Adrenal gland (tissue), 19 donors: ENCODE measurements at places on chromosomes 5 and 9. TPM values are rescaled to one million over a fixed set of nuclear protein-coding genes. Genes with fewer than 3 reads are reported as not detected.

GRCh38 chr5:11222169-11222568 is 461.1 kb upstream of the DAP start:
- DNase-seq = no peak
- no peaks in the 10 kb centered on the region for H3K36me3 ChIP-seq
- no peak overlapping the region for H3K4me3 ChIP-seq
- H3K4me1 ChIP-seq = no peaks in the 10 kb centered on the region

DNA sequence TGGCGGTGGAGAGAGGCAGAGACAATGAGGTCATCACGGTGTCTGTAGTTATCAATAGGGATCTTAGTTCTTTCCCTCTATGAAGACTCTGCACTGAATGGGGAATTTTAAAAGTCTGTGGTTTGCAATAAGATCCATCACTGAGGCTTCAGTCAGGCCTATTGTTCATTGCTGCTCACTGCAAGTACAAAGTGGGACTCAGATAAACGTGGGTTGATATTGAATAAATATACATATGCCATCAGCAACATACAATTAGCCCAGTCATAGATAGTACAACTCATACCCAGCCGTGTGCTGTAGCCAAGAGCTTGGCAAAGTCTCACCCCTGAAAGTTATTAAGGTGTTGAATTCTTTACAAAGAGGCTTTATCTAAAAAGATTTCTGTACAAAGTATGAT is 88.4 kb downstream of the ENC1 start:
- no peaks in the 10 kb centered on the region for H3K27me3 ChIP-seq
- DNase-seq = no peak
- H3K4me1 ChIP-seq = no peaks in the 10 kb centered on the region
- no peak overlapping the region for H3K4me3 ChIP-seq
- H3K27ac ChIP-seq = no peak overlapping the region

- H3K27ac ChIP-seq = no peak overlapping the region
- no peak for DNase-seq
- no peaks in the 10 kb centered on the region for H3K27me3 ChIP-seq
- H3K36me3 ChIP-seq = no peaks in the 10 kb centered on the region
- no peak overlapping the region for H3K4me3 ChIP-seq
Measured at GRCh38 chr5:14551211-14551610, 30.4 kb upstream of the OTULINL start.

GRCh38 chr9:113763429-113763828 is 112.7 kb upstream of the ZNF618 start:
- no peak for DNase-seq
- H3K4me1 ChIP-seq = no peaks in the 10 kb centered on the region

DNA sequence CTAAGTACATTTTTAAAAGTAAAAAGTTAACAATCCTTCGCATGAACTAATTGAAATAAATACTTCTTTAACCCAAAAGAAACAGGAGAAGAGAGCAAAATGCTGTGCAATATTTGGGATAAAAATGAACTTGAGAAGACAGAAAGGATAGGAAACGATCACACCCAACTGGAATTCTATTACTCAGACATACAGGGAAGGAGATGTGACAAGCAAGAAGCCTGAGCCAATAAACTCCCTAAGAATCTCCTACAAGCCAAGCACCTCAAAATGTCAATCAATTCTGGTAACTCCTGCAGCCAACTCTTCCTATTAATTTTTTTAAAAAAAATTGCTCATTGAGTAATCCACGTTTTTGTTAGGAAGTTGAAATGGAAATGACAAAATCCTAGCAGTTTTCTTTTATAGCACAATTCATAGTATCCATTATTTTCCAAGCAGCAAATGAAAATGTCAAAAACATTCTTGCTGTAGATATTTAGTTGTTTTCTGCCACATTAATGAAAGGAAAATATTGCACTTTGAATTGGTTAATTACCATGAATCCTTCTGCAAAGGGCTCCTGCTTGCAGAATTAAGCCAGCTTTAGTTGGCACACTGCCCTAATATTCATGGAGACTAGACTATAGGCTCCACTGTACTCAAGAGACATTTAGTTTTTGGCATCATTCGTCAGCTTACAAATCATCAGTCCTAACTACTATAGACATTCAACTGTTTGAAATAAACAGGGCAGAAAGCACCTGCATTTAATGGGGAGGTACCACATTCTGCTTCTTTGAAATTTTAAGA is 89.0 kb downstream of the RFX3 start:
- no peak overlapping the region for H3K27ac ChIP-seq
- H3K27me3 ChIP-seq = no peaks in the 10 kb centered on the region
- H3K4me1 ChIP-seq = no peaks in the 10 kb centered on the region
- H3K36me3 ChIP-seq = no peaks in the 10 kb centered on the region

- H3K27me3 ChIP-seq = no peaks in the 10 kb centered on the region
- no peak overlapping the region for H3K4me3 ChIP-seq
- peak overlapping the region; percentile 82 for H3K27ac ChIP-seq
- H3K4me1 ChIP-seq = peaks cover 15% of the 10 kb centered on the region
- no peaks in the 10 kb centered on the region for H3K36me3 ChIP-seq
Measured at GRCh38 chr5:134439210-134439654, 27.6 kb upstream of the CDKN2AIPNL start.

DNA sequence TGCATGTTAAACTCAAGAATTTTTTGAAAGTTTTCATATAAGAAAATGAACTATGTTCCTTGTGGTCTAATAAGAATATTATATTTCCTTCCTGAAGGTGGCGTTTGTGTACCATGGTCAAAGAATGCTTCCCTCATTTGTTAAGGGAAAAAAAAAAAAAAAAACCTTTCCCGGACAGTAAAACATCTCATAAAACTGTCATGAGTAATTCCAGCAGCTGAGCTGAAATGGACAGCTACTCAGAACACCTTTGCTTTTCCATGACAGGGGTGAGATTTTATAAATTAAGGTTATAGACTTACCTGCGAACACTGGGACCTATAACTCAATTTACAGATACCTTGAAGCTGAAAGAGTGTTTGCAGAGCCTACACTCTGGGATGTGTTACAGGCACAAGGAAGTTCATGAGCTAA is 113.2 kb upstream of the RANBP3L start:
- H3K27ac ChIP-seq = no peak overlapping the region
- no peak for DNase-seq
- no peaks in the 10 kb centered on the region for H3K36me3 ChIP-seq
- no peaks in the 10 kb centered on the region for H3K27me3 ChIP-seq
- H3K4me3 ChIP-seq = no peak overlapping the region

- no peak overlapping the region for H3K27ac ChIP-seq
- peaks cover 16% of the 10 kb centered on the region for H3K4me1 ChIP-seq
- H3K36me3 ChIP-seq = no peaks in the 10 kb centered on the region
Measured at GRCh38 chr9:127092041-127092608, 30.3 kb downstream of the ANGPTL2 start.

DNA sequence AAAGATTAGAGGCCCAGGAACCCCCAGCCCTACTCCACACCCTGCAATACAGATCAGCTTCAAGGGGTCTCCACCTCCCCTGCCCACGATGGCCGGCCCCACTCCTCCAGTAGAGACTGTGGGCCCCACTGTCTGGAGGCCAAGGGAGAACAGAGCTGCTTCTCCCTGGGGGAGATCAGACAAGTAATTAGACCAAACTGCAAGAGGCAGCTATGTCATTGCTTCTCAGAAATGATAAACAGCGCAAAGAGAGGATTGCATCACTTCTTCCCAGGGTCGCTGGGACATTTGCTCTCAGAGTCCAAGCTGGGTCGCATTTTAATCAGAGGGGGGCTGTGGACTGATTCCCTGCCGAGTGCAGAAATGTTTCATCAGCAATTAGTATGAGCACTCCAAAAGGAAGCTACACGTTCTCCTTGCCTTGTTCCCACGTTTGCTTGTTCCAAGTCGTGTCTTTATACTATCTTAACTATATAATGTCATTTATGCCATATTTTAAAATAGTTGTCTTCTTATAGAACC is 59.9 kb downstream of the ROPN1L start:
- no peak overlapping the region for H3K4me3 ChIP-seq
- DNase-seq = no peak
- H3K4me1 ChIP-seq = no peaks in the 10 kb centered on the region
- no peaks in the 10 kb centered on the region for H3K27me3 ChIP-seq
- no peaks in the 10 kb centered on the region for H3K36me3 ChIP-seq

GRCh38 chr9:115649991-115650472 is 503.6 kb upstream of the PAPPA start:
- H3K4me1 ChIP-seq = no peaks in the 10 kb centered on the region
- no peaks in the 10 kb centered on the region for H3K27me3 ChIP-seq
- H3K27ac ChIP-seq = peak overlapping the region; percentile 53
- DNase-seq = peak; percentile 36
- H3K36me3 ChIP-seq = no peaks in the 10 kb centered on the region

DNA sequence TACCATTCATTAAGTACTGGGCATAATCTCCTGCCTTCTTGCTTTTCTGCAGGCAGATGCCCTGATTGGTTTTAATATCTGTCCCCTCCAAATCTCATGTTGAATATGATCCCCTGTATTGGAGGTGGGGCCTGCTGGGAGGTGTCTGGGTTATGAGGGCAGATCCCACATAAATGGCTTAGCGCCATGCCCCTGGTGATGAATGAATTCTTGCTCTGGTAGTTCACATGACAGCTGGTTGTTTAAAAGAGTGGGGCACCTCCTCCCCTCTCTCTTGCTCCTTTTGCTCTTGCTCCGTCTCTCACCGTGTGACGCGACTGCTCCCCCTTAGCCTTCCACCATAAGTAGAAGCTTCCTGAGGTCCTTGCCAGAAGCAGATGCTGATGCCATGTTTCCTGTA is 564.0 kb upstream of the BRINP1 start:
- H3K4me3 ChIP-seq = no peak overlapping the region
- DNase-seq = no peak
- no peaks in the 10 kb centered on the region for H3K27me3 ChIP-seq
- H3K4me1 ChIP-seq = no peaks in the 10 kb centered on the region
- H3K36me3 ChIP-seq = no peaks in the 10 kb centered on the region

- H3K4me1 ChIP-seq = no peaks in the 10 kb centered on the region
Measured at GRCh38 chr9:79858508-79858907, 286.7 kb downstream of the TLE4 start.

DNA sequence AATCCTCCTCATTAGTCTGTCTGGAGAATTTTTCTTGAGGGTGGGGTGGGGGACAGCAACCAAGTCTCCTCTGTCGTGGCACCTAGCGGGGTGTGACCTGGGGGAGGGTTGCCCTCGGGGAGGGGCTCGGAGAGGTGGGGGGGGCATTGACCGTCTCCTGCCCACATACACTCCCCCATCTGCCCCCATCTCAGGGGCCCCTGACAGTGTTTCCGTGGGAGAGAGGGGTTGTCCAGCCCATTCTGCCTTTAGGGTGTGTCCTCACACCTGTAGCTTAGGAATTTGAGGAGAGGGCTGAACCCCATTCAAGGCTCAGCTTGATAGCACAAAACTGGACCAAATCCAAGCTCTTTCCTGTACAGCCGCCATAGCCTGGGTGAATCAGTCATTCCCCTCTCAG is 5.9 kb upstream of the CXXC5 start:
- H3K27ac ChIP-seq = no peak overlapping the region
- no peak overlapping the region for H3K4me3 ChIP-seq

DNA sequence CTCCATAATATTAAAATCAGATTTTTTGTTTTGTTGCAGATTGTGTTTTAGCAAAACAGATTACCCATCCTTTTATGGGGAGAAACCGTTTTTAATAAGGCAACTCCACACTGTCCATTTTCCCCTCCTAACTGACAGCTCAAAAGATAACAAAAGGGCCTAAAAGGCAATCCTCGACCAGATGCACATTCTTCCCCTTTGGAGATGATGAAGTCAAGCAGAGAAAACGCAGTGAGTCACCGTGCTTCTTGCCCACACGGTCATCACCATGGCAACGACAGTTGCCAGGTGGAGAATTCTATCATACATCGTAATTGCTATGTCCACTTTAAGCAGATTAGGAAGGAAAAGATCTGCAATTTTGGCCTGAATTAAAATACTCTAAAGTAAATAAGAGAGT is 96.4 kb downstream of the DIRAS2 start:
- no peaks in the 10 kb centered on the region for H3K27me3 ChIP-seq
- H3K4me1 ChIP-seq = peaks cover 4% of the 10 kb centered on the region
- H3K36me3 ChIP-seq = no peaks in the 10 kb centered on the region
- peak; percentile 26 for DNase-seq
- H3K27ac ChIP-seq = no peak overlapping the region
- no peak overlapping the region for H3K4me3 ChIP-seq

DNA sequence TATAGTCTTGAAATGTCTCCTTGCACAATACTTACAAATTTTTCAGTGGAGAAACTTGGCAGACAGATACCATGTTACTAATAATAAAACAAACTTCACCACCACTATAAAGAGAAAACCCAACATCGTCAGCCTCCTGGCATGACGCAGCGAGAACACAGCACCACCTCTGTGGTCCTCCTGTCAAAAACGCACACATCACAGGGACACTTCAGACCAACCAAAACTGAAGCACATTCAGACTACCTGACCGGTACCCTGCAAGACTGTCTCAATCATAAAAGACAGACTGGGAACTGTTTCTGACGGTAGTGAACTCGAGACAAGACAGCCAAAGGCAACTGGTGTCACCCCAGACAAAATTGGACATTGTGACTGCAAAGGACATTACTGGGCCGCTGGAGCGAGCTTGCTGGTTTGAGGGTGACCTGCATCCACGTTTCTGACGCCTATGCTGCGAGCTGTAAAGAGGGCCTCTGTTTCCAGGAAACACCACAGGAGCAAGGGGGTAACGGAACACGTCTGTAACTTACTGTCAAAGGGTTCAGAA is 34.4 kb downstream of the NSUN2 start:
- peak; percentile 47 for DNase-seq
- no peaks in the 10 kb centered on the region for H3K4me1 ChIP-seq
- no peaks in the 10 kb centered on the region for H3K36me3 ChIP-seq
- H3K27ac ChIP-seq = no peak overlapping the region
- H3K27me3 ChIP-seq = no peaks in the 10 kb centered on the region

- no peak for DNase-seq
- no peak overlapping the region for H3K4me3 ChIP-seq
- no peak overlapping the region for H3K27ac ChIP-seq
- no peaks in the 10 kb centered on the region for H3K4me1 ChIP-seq
- H3K27me3 ChIP-seq = no peaks in the 10 kb centered on the region
- no peaks in the 10 kb centered on the region for H3K36me3 ChIP-seq
Measured at GRCh38 chr9:104313396-104314110, 190.5 kb upstream of the OR13F1 start.

DNA sequence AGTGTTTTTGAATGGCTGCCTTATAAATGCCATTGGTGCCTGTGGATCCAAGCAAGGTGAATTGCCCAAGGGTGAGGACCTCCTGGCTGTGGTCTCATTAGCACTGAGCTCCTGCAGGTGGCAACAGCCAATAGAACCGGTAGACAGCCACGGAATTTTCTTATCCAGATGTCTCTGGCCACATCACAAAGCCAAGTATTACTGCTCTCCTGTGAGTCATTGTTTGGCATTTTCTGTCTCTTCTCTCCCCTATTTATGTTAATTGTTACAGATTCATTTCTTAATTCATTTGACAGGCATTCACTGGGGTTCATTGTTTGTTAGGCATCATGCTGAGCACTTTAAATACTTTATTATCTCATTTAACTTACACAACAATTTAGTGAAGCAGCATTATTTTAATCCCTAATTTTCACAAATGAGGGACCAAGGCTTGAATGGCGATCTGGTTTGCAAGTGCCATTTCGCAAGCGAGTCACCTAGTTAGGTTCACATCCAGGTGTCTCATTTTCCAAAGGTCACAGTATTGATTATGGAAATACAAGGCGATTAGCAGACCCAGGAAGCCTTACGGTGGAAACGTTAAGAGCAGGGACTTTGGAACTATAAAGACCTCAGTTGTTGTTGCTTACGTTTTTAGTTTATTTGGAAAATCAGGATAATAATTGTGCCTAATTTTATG is 58.2 kb upstream of the DPYSL3 start:
- no peaks in the 10 kb centered on the region for H3K4me1 ChIP-seq
- H3K4me3 ChIP-seq = no peak overlapping the region
- H3K27me3 ChIP-seq = no peaks in the 10 kb centered on the region
- no peak for DNase-seq
- H3K27ac ChIP-seq = no peak overlapping the region

The CAVIN4 gene
- 0.72 TPM for total RNA-seq

The SPAAR gene
- 2.0 TPM for total RNA-seq

The ATP10B gene
- total RNA-seq = 0.35 TPM

The PTPRD gene
- total RNA-seq = 4.7 TPM

The NR4A3 gene
- total RNA-seq = 4.0 TPM

The SLCO6A1 gene
- total RNA-seq = not detected

The NSD1 gene
- 21.3 TPM for total RNA-seq

The HSPB3 gene
- total RNA-seq = not detected
